Naive B cell (primary cell): ENCODE measurements at places on chromosomes 11 and 22.

- peaks cover 8% of the 10 kb centered on the region for H3K4me1 ChIP-seq
- H3K27ac ChIP-seq = no peak overlapping the region
- H3K27me3 ChIP-seq = no peaks in the 10 kb centered on the region
- no peaks in the 10 kb centered on the region for H3K36me3 ChIP-seq
- DNase-seq = no peak
These were observed 12.6 kb downstream of the SOX10 start for GRCh38 chr22:37971475-37972434.

GRCh38 chr11:44570411-44571155 lies 5.1 kb downstream of the CD82 start:
- H3K27ac ChIP-seq = peak overlapping the region; percentile 44
- DNase-seq = no peak
- H3K27me3 ChIP-seq = no peaks in the 10 kb centered on the region
- H3K4me3 ChIP-seq = peak overlapping the region; percentile 12
- H3K36me3 ChIP-seq = peaks cover 9% of the 10 kb centered on the region
- peaks cover 97% of the 10 kb centered on the region for H3K4me1 ChIP-seq

DNA sequence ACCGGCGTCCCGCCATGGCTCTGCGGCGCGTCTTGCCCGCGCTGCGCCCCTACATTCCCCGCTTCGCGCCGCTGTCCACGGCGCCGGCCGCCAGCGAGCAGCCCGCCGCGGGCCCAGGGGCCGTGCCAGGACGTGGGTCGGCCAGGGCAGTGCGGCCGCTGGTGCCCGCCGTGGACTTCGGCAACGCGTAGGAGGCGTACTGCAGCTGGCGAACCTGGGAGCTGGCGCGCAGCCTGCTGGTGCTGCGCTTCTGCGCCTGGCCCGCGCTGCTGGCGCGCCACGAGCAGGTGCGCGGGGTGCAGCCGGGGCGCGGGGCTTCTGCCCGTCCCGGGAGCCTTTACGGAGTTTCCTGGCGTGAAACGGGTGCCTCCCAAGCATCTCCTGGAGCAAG lies 20.1 kb downstream of the DGCR6L start:
- peak overlapping the region; percentile 60 for H3K4me3 ChIP-seq
- DNase-seq = no peak
- H3K27ac ChIP-seq = no peak overlapping the region
- H3K36me3 ChIP-seq = no peaks in the 10 kb centered on the region
- H3K4me1 ChIP-seq = peaks cover 6% of the 10 kb centered on the region

DNA sequence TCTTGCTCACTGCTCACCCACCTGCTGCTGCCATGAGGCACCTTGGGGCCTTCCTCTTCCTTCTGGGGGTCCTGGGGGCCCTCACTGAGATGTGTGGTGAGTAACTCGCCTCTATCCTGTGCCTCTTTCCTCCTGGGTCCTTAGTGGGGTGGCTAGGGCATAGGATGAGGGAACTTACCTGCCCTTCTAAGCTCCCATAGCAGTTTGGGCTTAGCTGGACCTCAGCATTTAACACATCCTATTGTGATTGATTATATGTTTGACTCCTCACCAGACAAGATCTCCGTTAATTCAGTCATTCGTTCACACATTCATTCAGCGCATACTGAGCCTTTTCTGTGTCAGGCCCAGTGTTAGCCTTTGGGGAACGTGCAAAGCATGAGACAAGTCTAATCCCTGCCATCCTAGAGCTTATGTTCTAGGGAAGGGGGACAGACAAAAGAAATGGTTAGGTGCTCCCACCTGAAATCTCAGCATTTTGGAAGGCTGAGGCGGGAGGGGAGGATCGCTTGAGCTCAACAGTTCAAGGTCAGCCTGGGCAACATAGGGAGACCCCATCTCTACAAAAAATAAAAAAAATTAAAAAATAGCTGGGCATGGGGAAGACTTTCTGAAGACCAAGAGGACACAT lies 441 bp downstream of the TCN2 start:
- H3K27me3 ChIP-seq = peaks cover 16% of the 10 kb centered on the region
- no peaks in the 10 kb centered on the region for H3K36me3 ChIP-seq
- peak overlapping the region; percentile 83 for H3K4me3 ChIP-seq
- DNase-seq = no peak

GRCh38 chr11:64198511-64198910 lies 8.0 kb upstream of the FERMT3 start:
- no peaks in the 10 kb centered on the region for H3K27me3 ChIP-seq
- peaks cover 10% of the 10 kb centered on the region for H3K4me1 ChIP-seq
- H3K27ac ChIP-seq = no peak overlapping the region
- no peak overlapping the region for H3K4me3 ChIP-seq

DNA sequence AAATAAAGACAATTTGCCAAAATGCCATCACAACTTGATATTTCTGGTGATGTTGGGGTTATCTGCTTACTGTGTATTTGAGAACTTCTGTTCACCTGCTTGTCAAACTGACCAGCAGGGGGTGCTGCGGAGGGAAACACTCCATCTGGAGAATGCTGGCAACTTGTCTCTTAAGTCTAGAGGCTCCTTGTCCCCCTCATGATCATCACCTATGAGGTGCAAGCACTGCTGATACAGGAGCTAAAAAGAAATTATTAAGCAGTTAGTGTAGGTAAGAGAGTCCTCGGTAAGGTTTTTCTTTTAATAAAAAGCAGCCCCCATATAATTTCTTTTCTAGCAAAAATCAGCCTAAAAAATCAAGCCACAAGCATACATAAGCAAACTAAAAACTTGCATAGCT lies 32.7 kb upstream of the GLYATL1B start:
- peak; percentile 60 for DNase-seq
- H3K36me3 ChIP-seq = peaks cover 10% of the 10 kb centered on the region
- no peak overlapping the region for H3K27ac ChIP-seq
- no peaks in the 10 kb centered on the region for H3K27me3 ChIP-seq
- peak overlapping the region; percentile 43 for H3K4me3 ChIP-seq

GRCh38 chr11:65279741-65280440 lies 18.1 kb downstream of the POLA2 start:
- no peak overlapping the region for H3K4me3 ChIP-seq
- H3K27ac ChIP-seq = no peak overlapping the region
- H3K27me3 ChIP-seq = no peaks in the 10 kb centered on the region
- peaks cover 12% of the 10 kb centered on the region for H3K4me1 ChIP-seq
- peaks cover 11% of the 10 kb centered on the region for H3K36me3 ChIP-seq
- no peak for DNase-seq

DNA sequence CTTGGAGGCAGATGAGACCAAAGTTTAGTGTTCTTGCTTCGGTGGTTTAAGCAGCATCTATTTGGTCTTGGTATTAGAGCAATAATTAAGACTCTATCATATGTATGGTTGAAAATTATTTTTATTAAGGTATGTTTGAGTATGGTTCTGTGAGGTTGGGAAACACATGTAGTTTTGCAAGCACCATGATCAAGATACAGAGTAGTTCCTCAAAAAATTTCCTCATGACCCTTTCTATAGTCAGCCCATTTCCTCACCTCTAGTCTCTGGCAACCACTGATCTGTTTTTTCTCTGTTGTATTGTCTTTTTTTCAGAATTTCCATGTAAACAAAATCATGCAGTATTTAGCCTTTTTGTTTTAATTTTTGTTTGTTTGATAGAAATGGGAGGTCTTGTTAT lies 18.4 kb downstream of the MTMR3 start:
- peaks cover 40% of the 10 kb centered on the region for H3K4me1 ChIP-seq
- no peaks in the 10 kb centered on the region for H3K27me3 ChIP-seq
- H3K36me3 ChIP-seq = no peaks in the 10 kb centered on the region
- DNase-seq = no peak
- no peak overlapping the region for H3K27ac ChIP-seq

DNA sequence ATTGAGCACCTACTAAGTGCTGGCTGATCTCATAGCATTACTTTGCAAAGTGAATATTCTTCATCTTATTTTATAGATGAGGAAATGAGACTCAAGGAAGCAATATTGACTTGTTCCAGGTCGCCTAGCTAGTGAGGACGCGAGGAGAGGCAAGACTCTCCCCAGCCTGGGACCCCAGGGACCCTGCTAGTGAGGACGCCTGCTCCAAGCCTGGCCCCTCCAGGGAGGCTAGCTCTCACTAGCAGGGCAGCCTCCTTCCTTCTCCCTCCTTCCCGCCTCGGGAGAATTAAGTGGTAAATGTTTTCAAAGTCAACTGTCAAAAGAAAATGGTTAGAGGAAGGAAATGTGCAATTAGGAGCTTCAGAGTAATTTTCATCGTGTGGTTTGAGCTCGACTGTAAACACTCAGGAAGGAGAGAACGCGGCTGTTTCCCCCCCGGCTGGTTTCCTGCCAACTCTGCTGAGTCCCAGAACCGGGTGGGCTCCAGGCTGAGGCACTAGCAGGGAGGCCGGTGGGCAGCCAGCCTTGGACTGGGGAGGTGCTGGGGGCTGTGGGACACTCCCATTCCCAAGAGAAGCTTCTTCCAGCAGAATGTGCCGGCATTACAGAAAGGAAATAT lies 17.9 kb downstream of the MYEOV start:
- no peaks in the 10 kb centered on the region for H3K36me3 ChIP-seq
- H3K27me3 ChIP-seq = no peaks in the 10 kb centered on the region
- DNase-seq = no peak
- H3K4me3 ChIP-seq = peak overlapping the region; percentile 77
- peaks cover 29% of the 10 kb centered on the region for H3K4me1 ChIP-seq

DNA sequence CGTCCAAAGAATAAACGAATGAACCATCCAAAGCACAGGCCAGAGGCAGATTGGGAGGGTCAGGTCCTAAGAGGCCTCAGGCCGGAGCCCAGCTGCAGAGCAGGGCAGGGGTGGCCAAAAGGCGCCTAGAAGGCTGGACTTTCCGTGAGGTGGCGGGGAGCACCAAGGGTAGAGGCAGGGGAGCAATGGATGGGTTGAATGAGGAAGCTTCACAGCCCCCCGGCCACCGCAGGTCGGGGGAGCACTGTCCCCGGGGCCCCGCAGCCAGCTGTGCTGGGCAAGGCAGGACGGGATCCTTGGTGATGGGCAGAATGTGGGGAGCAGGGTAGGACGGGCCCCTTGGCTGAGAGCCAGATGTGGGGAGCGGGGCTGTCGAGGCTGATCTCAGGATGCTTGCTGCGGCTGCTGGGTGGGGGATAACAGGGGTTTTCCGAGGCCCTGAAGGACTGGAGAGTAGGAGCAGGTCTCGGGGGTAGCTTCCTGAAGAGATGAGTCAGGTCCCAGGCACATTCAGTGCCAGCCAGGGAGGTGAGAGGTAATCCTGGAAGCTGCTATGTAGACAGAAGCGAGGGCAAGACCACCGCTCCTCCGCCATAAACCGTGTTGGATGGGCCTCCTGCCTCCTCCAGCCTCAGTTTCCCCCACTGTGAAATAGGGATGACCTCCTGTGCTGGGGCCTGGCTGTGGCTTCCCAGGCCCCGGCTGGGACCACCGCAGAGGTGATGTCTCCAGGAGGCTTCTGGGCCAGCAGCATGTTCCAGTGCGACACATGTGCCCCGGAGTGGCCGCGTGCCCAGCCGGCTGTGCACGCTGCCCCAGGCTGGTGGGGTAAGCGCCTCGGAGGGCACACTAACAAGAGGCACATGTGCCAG lies 34.6 kb upstream of the KCNQ1OT1 start:
- no peaks in the 10 kb centered on the region for H3K27me3 ChIP-seq
- H3K36me3 ChIP-seq = no peaks in the 10 kb centered on the region
- H3K4me3 ChIP-seq = no peak overlapping the region
- DNase-seq = no peak

DNA sequence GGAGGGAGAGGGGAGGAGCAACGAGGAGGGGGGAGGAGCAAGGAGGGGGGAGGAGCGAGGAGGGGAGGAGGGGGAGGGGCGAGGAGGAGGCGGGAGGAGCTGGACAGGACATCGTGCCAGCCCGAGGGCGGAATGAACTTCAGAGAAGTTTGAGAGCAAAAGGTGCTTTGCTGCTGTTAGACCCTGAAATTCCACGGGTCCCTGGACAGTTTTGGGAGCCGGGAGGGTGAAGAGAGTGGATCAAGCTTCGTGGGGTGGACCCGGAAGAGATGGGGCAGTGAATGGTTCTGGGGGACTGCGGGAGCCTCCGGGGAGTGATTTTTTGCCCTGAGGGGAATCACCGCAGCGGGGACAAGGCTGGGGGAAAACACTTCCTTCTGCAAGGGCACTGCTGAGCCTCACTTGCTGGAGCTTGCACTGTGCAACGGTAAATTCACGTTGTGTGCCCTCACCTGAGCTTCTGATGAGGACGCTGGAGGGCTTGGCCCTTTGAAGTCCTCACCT lies 10.7 kb upstream of the NLRP6 start:
- H3K36me3 ChIP-seq = no peaks in the 10 kb centered on the region
- peak overlapping the region; percentile 100 for H3K27ac ChIP-seq
- peak; percentile 72 for DNase-seq
- H3K4me3 ChIP-seq = peak overlapping the region; percentile 96
- H3K4me1 ChIP-seq = peaks cover 14% of the 10 kb centered on the region

- H3K4me3 ChIP-seq = no peak overlapping the region
- H3K27ac ChIP-seq = no peak overlapping the region
- H3K36me3 ChIP-seq = no peaks in the 10 kb centered on the region
- H3K27me3 ChIP-seq = peaks cover 35% of the 10 kb centered on the region
- H3K4me1 ChIP-seq = peaks cover 7% of the 10 kb centered on the region
- DNase-seq = no peak
These were observed 41.4 kb upstream of the TTLL12 start for GRCh38 chr22:43228330-43228729.

- no peak overlapping the region for H3K27ac ChIP-seq
- no peak for DNase-seq
- peaks cover 44% of the 10 kb centered on the region for H3K4me1 ChIP-seq
- H3K27me3 ChIP-seq = no peaks in the 10 kb centered on the region
- no peak overlapping the region for H3K4me3 ChIP-seq
These were observed 4.1 kb upstream of the ANKRD13D start for GRCh38 chr11:67284811-67285540.

DNA sequence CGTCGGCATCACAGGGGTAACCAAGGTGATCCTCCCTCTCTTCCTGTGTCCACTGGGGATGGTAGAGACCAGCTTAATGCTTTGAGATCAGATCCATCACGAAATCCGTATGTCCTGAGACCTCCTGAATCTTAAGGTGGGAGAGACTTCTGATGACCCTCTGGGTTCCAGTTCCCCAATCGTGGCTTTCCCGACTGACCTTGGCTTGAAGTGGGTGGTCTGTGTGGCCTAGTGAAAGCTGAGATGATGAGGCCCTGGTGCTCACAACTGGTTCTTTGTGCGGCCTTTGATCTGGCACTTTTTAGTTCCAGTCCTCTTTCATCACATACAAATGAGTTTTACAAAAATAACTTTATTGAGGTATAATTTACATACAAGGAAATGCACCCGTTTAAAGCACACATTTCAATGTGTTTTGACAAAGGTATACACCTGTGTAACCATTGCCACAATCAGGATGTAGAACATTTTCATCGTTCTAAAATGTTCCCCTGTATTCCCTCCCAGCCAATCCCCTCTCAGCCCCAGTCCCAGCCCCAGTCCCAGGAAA lies 6.1 kb downstream of the MIAT start:
- H3K4me1 ChIP-seq = peaks cover 35% of the 10 kb centered on the region
- no peak overlapping the region for H3K27ac ChIP-seq
- no peaks in the 10 kb centered on the region for H3K36me3 ChIP-seq
- DNase-seq = no peak
- peaks cover 7% of the 10 kb centered on the region for H3K27me3 ChIP-seq
